ENCODE measurements at places on chromosomes 11 and 22. TPM values are rescaled to one million over a fixed set of nuclear protein-coding genes. Genes with fewer than 3 reads are reported as not detected.

The RBX1 gene
- 22.1 TPM for total RNA-seq

The FAM83F gene
- 17.6 TPM for total RNA-seq

The NAALAD2 gene
- not detected for total RNA-seq

The APOL5 gene
- not detected for total RNA-seq

The APOA5 gene
- total RNA-seq: not detected

The FOLR2 gene
- not detected for total RNA-seq

The PHLDA2 gene
- 0.61 TPM for total RNA-seq

The TMEM191B gene
- 1.8 TPM for total RNA-seq

The C22orf23 gene
- total RNA-seq: not detected

The KCNK7 gene
- 11.1 TPM for total RNA-seq

The OR52E8 gene
- total RNA-seq: not detected

The SPECC1L gene
- total RNA-seq: 28.6 TPM

The GGTLC3 gene
- not detected for total RNA-seq

The MS4A15 gene
- total RNA-seq: not detected

The ABCC8 gene
- total RNA-seq: not detected

Data from CD8-positive, alpha-beta T cell (primary cell).